ENCODE measurements at places on chromosomes 3 and 15.

- no peak for DNase-seq
These were observed 31.1 kb downstream of the CYP11A1 start for GRCh38 chr15:74336061-74337005.

DNA sequence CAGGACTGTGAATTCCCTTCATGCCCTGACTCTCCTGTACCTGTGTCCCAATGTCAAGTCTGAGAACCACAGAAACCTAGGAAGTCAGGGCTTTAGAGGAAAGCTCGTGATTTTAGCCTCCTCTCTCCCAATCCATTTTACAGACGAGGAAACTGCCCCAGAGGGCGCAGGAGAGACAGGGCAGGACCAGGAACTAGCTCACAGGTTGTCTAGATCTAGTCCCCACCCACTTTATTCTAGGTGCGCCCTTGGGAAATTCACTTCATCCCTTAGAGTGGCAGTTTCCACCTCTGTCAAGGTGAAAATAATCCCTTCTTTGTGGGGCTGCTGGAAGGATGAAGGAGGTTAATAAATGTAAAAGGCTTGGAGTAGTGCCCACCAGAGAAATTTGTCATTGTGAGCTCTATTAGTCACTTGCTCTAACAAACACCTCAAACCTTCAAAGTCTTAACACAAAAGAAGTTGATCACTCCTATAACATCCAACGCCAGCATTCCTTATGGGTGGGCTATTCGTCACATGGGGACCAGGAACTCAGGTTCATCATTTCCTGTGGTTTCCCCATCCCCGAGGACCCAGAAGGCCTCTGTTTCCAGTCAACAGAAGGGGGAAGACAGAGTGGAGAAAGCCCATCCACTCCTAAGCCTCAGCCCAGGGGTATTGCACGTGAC is 282.3 kb downstream of the XXYLT1 start:
- DNase-seq, result no peak

- DNase-seq, result no peak
These were observed 587.7 kb upstream of the NR2F2 start for GRCh38 chr15:95742836-95743235.

DNA sequence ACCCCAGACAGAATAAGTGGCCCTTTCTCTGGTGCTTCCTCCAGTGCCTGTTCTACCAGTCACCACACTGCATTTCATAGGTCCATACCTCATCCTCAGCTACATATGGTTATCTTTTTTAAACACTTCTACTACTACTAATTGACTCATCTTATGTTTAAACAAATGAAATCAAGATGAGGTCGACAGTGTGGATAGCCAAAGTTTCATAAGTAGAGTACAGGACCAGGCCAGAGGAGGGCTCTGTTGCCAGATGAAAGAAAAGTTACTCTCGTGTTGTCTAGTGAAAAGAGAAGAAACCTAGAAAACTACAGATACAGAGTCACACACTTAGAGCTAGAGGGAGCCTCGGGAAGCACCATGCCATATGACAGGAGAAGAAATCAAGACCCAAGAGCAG is 296.1 kb downstream of the VPS13C start:
- no peak for DNase-seq

DNA sequence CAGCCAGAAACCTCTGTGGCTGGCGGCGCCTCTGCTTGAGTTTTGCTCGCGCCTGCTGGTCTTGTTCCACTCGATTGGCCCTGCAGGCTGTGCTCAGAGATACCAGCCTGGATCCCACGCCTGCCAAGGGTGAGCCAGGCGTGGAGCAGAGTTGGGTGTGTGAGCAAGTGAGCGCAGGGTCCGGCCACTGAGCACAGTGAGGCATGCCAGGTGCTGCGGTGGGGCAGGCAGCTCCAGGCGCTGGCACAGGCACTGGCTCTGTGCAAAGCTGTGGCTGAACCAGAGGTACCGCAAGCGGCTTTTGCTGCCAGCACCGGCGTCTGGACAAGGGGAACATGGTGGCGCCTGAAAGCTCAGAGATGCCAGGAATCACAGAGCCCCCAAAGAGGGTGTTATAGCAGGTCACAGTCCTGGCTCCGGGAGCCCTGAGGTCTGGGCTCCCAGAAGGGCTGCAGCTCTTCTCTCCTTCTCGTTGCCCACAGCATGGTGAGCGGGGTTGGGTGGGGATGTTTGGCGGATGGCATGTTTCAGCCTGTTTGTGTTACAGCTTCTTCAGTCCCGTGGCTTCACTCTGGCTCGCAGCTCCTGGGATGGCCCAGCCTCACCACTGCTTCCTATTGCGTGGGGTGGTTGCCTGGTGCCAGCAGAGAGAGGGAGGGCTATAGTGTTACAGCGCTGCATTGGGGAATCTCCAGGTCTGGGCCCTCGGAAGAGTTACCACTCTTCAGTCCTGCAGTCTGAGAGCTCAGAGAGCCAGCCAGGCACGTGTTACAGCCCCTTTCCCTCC is 73.9 kb downstream of the NR1D2 start:
- DNase-seq, result no peak

GRCh38 chr3:27623085-27623753 is 98.9 kb downstream of the EOMES start:
- no peak for DNase-seq

GRCh38 chr3:95177096-95177495 is 1114.2 kb downstream of the NSUN3 start:
- no peak for DNase-seq

All from DMS79 treated with DMSO at 0.1 percent for 48 hours (cell line).